ENCODE measurements at places on chromosomes 2 and 18.

DNA sequence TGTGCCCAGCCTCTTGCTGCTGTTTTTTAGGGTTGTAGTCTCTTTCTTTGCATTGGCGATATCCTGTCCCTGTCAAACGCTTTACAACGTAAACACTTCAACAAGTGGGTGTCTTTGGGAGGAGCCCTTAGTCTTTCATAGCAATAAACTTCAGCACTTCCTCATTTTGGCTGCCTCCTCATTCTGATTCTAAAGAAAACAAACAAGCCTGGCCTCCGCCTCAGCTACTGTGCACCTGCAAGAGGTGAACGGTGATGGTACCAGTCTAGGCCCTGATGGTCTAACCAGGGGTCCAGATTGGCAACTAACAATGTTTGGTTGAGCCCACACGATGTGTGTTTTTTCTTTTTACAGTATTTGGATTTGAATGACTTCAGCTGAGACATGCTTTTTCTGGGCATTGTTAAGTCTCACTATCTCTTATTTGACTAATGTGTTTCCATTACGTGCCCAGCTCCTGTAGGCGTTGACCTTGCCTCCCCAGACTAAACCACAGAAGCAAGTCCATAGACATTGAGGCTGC is 53.2 kb upstream of the CUL3 start:
- DNase-seq, result peak; percentile 3

GRCh38 chr2:196101325-196101991 is 32.8 kb upstream of the DNAH7 start:
- no peak for DNase-seq

GRCh38 chr2:201220102-201220570 is 37.2 kb downstream of the CASP10 start:
- no peak for DNase-seq

DNA sequence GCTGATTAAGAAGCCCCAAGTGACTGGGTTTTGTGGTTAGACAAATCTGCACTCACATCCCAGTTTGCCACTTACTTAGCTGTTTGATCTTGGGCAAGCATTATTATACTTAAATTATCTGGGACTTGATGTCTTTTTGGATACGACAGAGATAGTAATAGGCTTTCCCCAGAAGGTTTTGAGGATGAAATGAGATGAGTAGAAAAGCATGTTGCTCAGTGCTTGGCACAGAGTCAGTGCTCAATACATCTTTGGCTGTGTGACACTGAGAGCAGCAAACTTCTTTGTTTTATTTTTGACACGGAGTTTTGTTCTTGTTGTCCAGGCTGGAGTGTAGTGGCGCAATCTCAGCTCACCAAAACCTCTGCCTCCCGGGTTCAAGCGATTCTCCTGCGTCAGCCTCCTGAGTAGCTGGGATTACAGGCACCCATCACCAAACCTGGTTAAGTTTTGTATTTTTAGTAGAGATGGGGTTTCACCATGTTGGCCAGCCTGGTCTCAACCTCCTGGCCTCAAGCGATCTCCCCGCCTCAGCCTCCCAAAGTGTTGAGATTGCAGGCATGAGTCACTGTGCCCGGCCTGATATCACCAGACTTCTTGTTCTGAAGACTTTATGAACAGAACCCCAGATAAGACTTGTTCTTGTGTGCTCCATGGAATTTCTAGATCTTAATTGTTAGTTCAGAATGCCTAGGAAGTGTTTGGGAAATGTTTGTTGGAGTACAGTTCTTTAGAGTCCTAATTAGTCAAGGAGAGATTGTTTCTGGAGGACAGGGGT is 521.2 kb downstream of the SLC4A3 start:
- DNase-seq, result no peak

- no peak for DNase-seq
Measured at GRCh38 chr2:10278029-10278762, 24.5 kb upstream of the HPCAL1 start.

DNA sequence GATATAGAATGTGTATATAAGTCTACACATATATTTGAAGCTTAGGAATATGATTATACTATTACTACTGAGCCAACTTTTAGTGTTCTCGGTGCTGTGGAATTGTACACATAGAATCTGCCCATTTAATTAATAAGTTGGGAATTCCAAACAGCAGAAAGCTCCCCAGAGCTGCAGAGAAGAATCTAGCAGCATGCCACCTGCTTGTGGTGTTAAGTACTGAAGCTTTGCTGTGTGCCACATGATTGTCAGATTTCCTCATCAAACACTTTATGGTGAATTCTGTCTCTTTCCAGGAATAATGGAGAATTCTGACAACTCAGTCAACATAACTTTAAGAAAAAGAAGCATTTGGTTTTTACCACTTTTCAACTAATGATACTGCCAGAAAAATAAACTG is 117.8 kb downstream of the WDSUB1 start:
- DNase-seq, result no peak

DNA sequence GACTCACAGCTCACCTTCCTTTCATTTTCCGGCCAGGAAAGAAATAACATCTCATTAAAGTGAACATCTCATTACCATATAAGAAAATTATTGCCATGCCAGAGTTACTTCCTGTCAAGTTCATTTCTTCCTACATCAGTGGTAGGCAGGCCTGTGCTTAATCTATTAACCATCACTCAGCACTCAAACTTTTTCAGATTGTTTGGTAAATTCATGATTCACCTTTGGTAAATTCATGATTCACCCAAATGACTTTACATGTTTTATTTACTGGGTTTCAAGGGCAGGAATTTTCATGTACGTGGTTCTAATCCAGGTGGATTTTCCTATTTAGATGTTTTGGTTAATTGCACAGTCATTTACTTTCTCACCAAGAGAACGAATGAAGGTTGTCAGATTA is 116.5 kb downstream of the CSRNP3 start:
- no peak for DNase-seq

GRCh38 chr2:176088048-176088936 is 4.2 kb upstream of the HOXD13 start:
- no peak for DNase-seq

- DNase-seq, result no peak
Measured at GRCh38 chr18:32669549-32670165, 103.2 kb downstream of the KLHL14 start.

DNA sequence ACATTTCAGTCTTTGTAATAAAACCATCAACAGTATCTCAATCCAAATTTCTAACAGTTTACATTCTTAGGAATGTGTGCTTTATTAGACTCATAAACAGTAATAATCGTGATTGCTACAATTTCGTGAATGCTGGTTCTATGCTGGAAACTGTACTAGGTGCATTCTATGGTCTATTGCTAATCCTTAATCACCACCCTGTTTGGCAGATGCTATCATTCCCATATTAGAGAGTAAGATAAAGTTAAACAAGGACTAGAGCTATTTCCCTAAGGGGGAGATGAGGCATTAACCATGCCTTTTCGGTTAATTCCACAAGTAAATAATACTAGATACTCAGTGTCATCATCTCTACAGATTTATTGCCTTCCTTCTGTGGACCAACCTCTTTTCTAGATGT is 244.0 kb downstream of the PAX3 start:
- no peak for DNase-seq

- DNase-seq, result no peak
Measured at GRCh38 chr18:5195656-5196055, 1.4 kb downstream of the AKAIN1 start.

DNA sequence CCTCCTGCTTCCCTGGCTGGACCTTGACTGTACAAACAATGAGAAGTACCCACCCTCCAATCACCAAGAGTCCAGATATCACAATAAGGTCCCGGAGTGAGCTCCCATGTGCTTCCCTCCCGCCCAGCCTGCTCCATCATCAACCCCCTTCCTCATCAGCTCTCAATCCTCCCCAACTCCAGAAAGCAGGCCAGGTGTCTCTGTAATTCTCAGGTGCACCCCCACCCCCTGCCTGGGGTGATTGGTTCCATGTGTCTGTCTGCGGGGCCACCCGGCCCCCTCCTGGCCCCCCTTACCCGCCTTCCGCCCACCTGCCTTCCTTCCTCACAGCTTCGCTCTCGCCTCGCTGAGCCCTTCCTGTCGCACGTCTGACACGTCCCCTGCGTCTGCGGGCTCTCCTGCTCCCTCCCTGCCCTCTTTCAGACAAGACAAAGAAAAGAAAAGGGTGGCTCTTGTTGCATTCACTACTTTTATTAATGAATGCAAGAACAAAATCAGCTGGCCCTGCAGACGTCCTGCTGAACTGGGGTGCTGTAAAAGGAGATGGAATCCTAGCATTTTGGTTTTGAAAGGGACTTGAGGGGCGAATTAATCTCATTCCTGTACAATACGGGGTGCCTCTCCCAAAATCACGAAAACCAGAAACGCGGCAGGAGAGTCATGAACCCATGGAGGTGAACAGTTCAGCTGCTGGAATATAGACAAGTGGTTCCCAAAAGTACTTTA is 26.5 kb upstream of the IGFBP2 start:
- peak; percentile 49 for DNase-seq

DNA sequence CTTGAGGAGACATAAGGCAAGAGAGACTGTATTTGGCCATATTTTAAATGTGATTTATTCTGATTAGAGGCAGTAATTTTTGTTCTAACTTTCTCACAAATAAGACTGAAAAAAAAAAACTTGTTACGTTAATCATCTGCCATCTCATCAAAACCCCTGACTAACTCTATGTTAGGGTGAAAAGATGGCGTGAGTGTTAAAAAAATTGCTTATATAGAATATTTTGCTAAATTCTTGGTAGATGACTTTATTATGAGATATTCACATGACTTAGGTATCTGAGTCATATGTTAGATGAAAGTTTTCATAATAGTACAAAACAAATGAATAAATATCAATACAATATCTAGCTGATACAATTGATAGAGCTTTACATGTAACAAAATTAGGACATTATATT is 1508.7 kb upstream of the TMEFF2 start:
- DNase-seq, result no peak

GRCh38 chr2:33336036-33336625 is 140.3 kb upstream of the RASGRP3 start:
- no peak for DNase-seq

DNA sequence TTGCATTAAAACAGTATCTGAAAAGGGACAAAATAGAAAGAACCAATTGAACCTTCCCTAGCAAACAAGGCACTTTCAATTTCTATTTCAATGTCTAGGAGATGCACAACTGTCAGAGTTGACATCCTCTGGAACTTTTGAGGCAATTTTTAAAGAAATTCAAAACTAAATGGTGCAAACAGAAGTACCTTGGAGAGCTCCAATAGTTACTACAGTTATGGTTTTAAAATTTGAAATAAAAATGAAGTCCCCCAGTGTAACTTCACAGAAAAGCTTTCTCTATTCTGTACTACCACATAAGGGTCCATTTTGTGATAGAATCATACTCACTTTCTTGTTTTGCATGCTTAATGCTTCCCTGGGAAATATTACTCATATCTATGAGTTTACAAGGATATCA is 162.1 kb downstream of the KCNH7 start:
- DNase-seq, result no peak

DNA sequence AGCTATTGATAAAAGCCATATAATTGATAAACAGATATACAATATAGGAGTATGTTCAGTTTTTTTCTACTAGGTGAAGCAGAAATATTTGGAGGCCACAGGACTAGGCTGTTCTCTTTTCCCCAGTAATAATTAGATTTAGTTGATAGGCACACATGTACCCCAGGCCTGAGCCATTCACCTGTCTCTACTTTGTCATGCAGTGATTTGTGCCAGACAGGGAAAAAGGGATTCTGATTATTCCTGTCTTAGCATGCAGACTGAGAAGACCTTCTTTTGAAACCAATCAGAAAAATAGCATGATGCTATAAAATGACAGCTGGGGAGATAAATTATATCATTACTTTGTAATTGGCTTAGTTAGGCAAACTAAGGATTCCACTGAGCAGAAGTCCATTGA is 94.3 kb downstream of the DOCK10 start:
- no peak for DNase-seq

DNA sequence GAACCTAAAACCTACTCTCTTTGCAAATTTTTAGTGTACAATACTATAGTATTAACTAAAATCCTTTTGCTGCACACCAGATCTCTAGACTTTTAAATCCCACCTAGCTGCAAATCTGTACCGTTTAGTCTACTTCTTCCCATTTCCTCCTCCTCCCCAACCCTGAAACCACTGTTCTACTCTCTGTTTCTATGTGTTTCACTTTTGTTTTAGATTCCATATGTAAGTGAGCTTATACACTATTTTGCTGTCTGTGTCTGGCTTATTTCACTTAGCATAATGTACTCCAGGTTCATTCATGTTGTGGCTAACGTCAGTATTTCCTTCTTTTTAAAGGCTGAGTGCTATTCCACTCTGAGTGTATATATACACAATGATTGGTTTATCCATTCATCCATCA is 18.4 kb upstream of the DSC2 start:
- DNase-seq, result no peak

DNA sequence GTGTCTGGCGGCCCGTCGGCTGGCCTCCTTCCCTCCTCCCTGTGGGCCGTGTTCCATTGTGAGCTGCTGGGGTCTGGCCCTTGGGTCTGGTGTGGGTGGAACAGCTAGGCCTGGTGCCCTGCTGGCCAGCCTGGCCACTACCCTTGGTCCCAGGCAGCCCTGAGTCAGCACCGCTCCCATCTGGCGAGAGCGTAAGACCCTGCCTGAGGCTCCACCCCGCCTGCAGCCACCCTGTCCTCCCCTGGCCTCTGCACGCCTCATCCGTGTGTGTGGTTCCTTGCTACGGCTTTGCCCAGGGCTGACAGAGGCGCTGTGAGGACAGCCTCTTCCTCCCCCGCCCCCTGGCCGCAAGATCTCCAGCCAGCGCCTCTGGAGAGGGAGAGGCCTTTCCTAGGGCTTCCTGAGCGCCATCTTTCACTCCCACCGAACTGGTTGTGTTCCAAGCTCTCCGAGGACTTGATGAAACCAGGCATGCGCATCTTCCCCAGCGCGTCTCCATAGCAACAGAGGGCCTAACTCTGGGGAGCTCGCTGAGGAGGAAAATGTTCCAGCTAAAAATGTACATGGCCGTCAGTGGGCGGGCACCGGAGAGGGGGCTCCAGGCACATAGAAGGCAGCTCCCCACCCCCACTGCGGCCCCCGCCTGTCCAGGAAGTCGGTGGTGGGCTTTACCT is 83.0 kb downstream of the STPG4 start:
- no peak for DNase-seq

GRCh38 chr2:20758997-20759396 is 63.9 kb downstream of the LDAH start:
- DNase-seq, result no peak

DNA sequence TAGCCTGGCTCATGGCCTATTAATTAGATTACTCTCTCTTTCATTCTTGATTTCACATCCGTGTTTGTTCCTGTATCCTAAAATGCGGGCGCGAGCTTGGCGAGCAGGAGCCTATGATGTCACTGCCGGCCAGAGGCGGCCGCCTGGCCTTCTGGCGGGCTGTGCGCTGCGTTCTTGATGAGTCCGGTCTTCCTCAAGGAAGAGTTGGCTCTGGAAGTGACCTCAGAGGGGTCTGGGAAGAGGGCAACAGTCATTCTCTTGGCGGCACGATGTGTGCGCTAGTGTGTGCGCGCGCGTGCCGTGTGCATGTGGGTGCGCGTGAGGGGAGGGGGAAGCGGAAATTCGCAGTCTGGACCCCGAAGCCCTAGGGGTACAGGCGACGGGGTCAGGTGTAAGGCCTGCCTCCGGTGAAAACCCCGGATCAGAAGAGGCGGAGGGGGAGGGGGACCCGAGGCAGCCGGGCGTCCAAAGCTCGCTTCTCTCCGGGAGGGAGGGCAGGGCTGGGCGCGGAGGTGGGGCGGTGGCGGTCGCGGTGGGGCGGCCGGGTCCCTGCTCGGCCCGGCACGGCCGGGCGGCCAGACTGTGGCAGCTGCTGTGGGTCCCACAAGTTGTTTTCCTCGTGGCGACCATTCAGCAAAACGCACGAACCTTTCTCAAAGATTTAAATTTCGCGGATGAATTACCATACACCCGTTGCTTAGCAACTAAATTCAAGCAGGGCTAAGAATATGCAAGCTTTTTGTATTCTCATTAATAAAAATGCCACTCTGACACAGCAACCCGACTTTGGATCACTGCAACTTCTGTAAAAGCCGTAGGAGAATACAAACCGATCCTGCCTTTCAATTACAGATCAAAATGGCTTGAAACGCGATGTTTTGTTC is 8.4 kb downstream of the POU3F3 start:
- no peak for DNase-seq

Data from T-cell (primary cell).